ENCODE measurements at places on chromosomes 2 and 18. TPM values are rescaled to one million over a fixed set of nuclear protein-coding genes. Genes with fewer than 3 reads are reported as not detected.

Gene GLI2
- total RNA-seq: 1.3 TPM

Gene C2orf78
- total RNA-seq: not detected

Gene FBXO15
- not detected for total RNA-seq

DNA sequence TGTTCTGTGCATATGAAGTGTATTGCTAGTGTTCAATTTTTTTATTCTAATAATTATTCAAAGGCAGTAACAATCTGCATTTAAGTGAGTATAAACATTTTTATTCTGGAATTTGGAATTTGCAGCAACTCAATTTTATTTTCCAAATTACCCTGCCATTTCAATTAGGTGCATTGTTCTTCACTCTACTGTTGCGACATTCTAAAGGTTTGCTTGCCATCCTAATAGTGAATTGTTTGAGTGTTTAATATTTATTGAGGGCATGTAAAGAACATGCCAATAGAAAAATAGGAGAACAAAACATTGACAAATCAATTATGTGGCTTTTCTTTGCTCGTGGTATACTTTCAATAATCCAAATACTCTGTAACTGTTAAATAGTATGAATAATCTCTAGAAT lies 18.0 kb downstream of the MEIS1 start:
- no peak for DNase-seq

- no peak for DNase-seq
Measured at GRCh38 chr2:100397976-100398375, 19.5 kb downstream of the CHST10 start.

Gene SPDYA
- 0.24 TPM for total RNA-seq

DNA sequence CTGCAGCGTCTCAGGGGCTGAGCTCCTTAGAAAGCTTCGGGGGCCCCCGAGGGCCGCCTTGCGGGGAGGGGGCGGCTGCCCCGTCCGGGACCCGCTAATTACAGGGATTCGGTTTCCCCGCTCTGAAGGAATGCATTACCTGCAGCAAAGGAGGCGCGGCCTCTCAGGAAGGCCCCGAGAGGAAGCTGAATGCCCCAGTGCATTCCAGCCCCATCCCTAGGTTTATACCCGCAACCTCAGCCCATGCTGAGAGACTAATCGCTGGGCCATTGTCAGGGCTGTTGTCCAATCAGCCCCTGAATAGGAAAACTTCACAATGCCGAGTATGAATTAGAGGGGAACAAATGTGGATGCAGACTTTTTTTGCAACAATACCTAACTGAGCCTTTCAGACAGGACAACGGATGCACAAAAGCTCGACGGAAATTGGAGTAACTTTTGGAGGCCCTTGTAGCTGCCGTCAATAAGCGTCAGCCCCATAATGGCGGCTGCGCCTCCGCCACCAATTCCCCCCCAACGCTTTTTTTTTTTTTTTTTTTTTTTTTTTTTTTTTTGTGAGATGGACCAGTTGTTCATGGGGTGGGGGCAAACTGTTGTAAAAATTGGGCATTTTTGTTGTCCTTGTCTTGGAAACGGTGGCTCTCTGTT lies 138.6 kb upstream of the SIX3 start:
- no peak for DNase-seq

- DNase-seq: no peak
Measured at GRCh38 chr2:213703406-213704098, 419.3 kb downstream of the SPAG16 start.

DNA sequence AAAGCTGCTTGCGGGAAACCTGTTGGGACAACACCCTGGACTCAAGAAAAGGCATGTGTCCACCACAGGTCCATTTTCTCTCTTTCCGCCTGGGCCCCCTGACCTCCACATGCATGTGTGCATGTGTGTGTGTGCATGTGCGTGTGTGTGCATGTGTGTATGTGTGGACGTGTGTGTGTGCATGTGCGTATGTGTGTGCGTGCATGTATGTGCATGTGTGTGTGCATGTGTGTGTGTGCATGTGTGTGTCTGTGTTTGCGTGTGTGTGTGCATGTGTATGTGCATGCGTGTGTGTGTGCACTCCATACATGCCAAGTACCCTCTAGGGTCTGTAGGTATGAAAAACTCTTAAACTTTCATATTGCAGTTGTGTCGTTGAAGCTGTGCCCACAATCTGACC lies 16.3 kb downstream of the CAPN14 start:
- DNase-seq: no peak

DNA sequence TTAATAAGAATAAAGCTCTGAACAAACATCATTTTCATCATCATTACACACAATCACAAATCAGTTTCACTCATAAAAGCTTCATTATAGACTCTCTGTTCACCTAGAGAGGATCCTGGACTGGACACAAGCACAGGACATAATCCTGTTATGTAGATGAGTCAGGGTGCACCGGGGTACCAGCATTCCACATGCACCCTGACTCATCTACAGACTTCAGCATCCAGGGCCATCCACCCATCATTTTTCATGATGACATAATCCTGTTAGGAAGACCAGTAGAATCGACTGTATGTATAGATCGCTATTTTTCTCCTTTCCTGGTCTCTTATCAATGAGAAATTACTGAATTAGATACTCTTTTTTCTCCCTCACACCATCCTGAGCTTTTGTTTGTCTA lies 73.7 kb upstream of the PIK3C3 start:
- DNase-seq: no peak

GRCh38 chr18:58903533-58903932 lies 38.9 kb downstream of the ZNF532 start:
- no peak for DNase-seq

GRCh38 chr18:61764381-61764780 lies 128.4 kb downstream of the RNF152 start:
- no peak for DNase-seq

DNA sequence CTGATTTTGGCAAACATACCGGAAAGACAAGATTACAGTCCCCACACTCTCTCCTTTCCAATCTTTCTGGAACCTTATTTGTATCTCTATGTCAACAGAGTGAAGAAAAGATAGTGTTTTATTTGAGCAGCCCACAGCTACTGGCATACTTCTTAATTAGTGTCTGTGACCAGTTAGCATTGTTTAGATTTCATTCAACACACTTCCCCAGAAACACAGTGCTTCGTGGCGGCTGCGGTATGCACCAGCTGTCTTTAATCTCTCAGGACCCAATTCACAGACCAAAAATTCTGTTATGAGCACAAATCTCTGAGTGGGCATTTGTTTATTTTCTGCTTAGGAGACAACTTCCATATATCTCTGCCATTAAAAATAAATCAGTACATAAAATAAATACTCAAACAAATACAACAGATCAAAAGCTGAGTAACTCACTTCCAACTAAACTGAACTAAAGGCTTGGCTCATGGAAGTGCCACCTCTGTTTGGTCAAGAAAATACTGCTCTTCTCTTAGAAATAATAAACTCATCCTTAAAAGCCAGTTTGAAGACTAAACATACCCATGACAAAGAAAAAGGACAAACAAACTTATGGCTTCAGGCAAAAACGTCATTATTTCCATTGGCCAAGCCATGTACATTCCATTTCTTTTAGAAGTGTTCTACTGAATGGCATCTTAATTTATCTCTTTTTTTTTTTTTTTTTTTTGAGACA lies 392.4 kb downstream of the TXNL1 start:
- no peak for DNase-seq

DNA sequence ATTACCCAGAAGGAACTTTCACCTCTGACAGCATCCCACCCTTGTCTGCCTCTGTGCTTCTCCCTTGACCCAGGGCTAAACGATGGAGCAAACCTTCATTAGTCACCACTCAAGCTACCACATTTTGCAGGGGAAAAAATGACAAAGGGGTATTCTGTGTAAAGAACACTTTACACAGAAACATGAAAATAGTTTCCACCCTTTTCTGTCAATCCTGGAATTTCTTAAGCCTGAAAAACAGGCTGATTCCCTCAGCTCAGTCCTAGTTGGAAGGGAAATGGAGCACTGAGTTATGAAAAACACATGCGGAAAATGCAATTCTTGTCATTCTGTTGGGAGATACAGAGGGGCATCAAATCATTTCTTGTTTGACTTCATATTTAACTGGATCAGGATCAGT lies 175.0 kb upstream of the HNRNPA3 start:
- DNase-seq: no peak

DNA sequence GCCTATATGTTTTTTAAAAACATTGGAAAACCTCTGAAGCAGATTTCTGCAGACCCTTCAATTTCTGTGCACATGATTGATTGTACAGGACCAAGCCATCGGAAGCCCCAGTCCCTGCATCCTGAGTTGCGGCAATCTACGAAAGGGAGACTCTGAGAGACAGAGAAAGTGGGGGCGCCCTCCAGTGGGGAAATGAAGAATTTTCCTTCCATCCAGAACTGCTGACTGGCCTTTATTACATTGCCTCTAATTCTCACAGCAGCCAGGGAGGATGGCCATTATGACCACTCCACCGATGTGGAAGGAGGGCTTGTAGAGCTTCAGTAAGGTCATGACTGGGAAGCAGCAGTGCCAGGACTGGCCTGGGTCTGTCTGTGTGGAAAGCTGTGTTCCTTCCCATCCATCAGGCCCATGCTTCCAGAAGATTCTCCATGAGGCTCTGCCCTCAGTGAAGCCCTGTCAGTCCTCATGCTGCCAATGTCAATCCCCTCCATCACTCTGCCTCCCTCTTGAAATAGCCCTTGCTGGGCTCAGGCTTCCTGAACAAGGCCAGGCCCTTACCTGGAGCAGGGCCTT lies 20.0 kb upstream of the RESP18 start:
- DNase-seq: no peak

Gene NOL4
- not detected for total RNA-seq

Gene SERPINB4
- total RNA-seq: not detected

- no peak for DNase-seq
Measured at GRCh38 chr2:150234787-150235446, 252.6 kb downstream of the RND3 start.

Gene MALL
- 9.9 TPM for total RNA-seq

Gene IFIH1
- 5.3 TPM for total RNA-seq

DNA sequence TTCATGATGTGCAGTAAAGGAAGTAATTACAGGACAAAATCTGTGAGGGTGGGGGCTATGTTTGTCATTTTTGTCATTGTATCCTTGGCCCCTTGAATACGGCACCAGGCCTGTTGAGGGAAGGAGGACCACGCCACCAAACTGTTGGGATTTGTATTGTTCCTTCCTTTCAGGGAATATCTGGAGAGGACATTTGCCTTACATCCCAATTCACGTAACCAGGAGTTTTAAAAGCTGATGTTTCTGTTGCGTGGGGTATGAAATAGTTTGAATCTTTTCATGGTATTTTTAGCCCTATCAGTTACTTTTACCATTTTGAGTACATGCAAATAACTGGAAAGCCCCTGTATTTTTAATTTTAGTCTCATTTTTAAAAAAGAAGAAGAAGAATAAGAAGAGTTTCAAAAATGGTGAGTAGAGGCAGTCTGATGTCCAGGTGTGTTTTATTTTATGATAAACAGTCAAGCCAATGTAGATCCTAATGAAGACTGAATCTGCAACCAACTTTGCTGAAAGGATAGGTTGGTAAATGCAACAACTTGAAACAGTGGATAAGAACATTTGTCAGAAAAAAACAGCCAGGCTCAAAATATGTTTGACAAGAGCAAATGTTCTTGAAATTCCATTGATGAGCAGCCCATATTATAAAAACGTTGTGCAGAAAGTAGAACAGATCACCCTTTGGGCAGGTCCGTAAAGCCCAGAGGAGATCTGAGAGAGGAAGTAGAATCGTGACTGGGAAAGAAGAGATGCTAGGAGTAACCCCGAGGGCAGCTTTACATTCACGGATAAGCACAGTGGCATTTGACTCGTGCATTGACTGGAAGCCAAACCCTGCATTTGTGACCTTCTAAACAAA lies 54.5 kb downstream of the RASGRP3 start:
- DNase-seq: no peak

DNA sequence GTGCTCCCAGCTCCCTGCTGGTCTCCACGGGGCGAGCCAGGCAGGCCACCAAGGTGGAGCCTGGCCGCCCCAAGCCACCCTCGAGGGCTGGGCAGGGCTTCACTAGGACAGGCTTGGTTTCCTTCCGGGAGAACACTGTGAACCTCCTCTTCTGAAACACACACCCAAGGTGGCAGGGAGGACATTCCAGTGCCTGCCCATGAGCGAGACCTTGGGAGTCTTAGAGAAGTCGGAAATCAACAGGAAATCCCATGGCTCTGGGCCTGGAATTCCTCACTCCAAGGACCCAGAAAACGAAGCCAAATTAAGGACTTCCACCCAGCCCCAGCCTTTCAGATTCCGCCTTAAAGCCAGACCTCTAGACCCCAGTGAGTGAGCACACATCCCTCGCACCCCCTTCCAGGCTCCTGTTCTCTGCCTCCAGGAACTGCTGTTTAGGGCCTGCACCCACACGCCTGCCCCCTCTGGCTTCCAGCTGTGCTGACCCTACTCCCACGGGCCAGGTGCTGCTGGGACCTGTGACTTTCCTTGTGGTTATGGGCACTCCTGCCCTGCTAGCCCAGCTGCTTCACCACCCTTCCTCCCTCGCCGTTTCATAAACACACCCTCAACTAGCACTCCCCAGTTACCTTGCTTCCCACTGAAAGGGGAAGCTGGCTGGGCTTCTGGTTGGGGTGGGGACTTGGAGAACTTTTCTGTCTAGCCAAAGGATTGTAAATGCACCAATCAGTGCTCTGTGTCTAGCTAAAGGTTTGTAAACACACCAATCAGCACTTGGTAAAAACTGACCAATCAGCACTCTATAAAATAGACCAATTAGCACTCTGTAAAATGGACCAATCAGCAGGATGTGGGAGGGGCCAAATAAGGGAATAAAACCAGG lies 13.7 kb downstream of the GPR17 start:
- peak; percentile 63 for DNase-seq
